Gastrocnemius medialis (tissue), 4 donors: ENCODE measurements at places on chromosomes 6 and 20.

DNA sequence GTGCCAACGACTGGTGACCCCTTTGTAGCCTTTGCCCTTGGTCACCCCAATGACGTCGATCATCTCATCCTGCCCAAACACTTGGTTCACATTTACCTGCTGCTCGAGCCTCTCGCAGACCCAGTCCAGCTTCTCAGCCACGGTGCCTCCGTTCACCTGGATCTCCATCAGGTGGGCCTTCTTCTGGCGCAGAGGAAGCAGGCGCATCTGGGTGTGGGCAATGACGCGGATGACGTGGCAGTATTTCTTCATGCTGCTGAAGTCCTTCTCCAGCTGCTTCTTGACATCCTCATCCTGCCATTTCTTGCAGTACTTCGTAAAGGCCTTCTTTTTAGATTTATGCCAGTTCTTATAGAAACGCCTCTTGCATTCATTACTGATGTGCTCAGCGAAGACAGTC lies 46.9 kb upstream of the SEC63 start:
- DNase-seq, result no peak

DNA sequence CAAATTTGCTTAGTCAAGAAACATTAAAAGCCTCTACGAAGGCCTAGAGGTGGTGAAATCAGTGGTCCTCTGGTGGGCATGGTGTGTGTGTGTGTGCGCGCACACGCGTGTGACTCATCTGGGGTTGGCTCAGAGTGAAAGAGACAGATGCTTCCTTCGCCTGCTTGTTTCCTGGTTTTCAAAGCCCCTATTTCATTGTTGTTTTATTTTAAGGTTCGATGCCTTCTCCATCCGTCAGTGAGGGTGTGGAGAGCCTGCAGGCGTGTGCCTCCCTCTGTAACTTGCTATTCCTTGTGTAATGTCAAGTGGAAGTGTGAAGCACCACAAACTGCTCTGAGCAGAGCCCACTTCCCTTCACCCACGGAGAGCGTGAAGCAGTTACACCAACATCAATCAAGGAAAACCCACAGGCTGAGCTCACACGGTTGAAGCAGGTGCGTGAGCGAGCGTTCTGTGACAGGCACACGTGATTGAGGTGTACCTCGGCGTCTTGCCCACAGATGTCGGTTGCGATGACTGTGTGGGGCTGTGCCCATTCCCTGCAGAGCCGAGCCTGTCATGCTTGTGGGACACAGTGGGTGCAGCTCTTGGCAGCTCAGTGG lies 233.9 kb downstream of the PRL start:
- DNase-seq, result no peak

- no peak for DNase-seq
Measured at GRCh38 chr6:5302220-5302946, 41.1 kb downstream of the FARS2 start.

DNA sequence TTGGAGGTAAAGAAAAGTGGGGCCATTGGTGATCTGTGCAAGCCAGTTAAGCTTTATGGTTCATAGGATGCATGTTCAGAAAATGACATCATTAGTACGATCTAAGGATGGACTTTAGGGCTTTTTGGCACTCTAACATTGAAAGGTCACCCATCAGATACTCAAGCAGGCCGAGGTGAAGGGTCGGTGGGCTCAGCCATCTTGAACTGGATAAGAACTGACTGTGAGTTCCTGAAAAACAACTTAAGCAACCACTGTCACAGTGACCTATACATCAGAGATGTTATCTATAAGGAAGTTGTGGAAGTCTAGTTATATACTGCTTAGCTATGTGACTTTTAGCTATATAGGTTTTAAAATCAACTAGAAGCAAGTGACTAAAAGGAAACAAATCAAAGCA lies 13.0 kb upstream of the ITCH start:
- no peak for DNase-seq

DNA sequence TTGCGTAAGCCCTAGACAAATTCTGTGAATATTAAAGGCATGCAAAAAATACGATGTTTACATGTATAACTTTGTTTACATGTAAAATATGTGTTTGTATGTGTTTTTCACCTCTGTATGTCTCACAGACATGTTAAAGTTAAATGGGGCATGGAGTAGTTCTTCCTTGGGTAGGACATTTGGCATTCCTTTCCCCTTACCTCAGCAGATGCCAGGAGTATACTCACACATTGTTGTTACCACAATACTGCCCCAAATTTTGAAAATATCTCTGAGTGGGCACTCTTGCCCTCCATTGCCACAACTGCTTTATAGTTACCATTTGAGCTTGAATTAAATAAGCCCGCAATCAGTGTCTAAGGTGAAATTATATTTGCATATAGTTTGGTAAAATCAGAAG lies 147.5 kb downstream of the MYO6 start:
- DNase-seq, result no peak

GRCh38 chr6:44549516-44549915 lies 162.0 kb downstream of the CDC5L start:
- DNase-seq, result no peak

GRCh38 chr6:37432916-37433656 lies at the start of gene CMTR1:
CMTR1 (plus strand) TSS chr6:37433221; CDS start chr6:37435630, 2,409 bp downstream.
- DNase-seq, result peak; percentile 89

DNA sequence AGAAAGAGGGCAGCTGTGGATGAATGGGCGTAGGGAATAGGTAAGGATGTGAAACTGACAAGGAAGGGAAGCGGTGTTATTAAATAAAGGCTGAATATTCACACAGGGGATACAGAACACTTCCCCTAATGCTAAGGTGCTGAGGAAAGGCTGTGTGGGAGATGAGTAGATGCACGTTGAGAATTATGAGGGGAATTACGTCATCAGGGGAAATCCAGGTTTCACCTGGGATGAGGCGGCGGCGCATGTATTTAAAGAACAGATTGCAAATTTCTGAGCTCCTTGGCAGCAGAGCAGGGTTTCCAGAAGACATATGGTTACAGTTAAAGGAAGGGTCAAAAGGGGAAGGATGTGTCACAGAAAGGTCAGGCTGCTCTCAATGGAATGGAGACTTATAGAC lies 28.7 kb upstream of the EDN1 start:
- no peak for DNase-seq

GRCh38 chr20:25037288-25038102 lies 20.4 kb downstream of the ACSS1 start:
- no peak for DNase-seq

GRCh38 chr6:169638915-169639314 lies 62.9 kb downstream of the WDR27 start:
- no peak for DNase-seq

GRCh38 chr6:3259491-3259958 lies 778 bp downstream of the PSMG4 start:
- peak; percentile 17 for DNase-seq

DNA sequence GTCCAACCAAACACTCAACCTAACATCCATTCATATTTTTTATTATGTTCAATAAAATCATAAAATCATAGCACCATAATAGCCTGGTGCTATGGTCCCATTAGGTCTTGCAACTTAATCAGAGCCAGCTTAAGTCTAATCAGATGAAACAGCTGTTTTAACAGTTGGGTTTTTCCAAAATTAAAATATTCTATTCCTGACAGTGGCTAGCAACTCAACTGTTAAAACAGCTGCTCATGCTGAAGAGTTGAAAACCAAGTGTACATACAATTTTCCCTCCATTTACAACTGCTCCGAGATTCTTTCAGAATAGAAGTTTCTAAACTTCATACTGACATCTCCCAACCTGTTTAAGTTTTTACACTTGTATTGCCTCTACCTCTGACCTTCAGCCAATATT lies 89.5 kb downstream of the UBE3D start:
- no peak for DNase-seq

- DNase-seq, result no peak
Measured at GRCh38 chr6:85459224-85459901, 9.5 kb downstream of the NT5E start.

DNA sequence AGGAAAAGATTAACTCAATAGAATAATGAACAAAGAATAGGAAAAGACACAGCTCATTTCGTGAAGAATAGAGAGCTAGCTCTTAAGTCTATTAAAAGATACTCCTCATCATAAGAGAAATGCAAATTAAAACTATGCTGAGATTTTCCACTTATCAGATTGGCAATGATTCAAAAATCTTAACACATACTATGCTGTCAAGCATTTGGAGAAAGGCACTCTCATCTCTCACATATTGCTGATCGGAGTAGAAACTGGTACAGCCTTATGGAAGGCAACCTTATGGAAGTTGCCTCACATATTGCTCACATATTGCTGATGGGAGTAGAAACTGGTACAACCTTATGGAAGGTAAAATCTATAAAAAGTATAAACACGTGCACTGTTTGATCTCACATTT lies 21.4 kb upstream of the PLAGL1 start:
- DNase-seq, result no peak

DNA sequence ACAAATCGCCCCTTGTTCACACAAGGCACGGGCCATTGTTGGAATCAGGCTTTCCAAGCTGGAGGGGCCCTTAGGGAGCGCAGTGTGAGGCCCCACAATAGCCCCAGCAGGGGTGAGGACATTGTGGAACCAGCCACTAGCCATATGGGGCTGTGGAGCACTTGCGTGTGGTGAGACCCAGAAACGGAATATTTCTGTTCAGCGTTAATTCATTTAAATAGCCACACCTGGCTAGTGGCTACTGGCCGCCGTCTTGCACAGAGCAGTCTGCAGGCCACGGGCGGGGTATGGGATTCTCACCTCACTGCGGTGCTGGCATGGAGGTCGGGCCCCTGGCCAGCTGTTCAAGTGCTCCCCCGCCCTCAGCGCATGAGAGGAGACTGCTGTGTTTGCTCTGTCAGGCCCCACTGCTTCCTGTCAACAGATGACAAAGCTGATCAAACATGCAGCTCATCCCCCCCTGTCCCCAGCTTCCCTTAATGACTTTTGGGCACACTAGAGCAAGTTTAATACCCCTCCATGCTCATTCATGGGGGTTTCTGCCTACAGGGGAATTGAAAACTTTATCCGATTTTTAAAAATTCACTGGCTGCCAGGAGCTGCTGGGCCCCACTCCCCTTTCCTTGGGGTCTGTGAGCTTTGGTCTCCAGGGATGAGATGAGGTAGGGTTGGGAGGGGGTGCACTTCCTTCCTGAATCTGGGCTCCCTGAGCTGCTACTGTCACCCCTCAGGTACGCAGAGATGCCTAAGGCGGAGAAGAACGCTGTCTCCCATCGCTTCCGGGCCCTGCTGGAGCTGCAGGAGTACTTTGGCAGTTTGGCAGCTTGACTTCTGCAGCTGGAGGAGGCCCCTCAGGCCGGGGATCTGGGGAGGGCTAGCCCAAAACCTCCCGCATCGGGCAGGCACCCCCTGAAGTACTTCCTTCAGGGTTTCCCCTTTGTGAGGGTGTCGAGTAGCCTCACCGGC lies 13.6 kb downstream of the ITPA start:
- DNase-seq, result peak; percentile 60

- DNase-seq, result no peak
Measured at GRCh38 chr20:6679086-6679485, 88.4 kb upstream of the BMP2 start.

DNA sequence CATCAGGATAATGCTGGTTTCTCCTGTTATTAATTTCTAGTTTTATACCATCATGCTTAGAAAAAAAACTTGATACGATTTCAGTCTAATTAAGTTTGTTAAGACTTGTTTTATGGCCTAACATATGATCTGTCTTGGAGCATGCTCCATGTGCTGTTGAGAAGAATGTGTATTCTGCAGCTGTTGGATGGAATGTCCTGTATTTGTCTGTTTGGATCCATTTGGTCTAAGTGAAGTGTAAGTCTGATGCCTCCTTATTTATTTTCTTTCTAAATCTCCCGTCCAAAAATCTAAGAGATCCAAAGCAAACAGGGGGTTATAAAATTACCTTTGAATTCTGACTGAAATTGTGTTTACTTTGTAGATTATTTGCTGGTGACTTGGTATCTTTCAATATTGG lies 30.0 kb upstream of the PRND start:
- DNase-seq, result no peak

GRCh38 chr20:4829514-4830215 lies 108.0 kb downstream of the PRND start:
- DNase-seq, result peak; percentile 38

- no peak for DNase-seq
Measured at GRCh38 chr20:13068336-13068735, 59.6 kb downstream of the SPTLC3 start.

GRCh38 chr6:102907181-102907580 lies 1513.7 kb downstream of the GRIK2 start:
- no peak for DNase-seq

GRCh38 chr6:135600931-135601330 lies 103.4 kb upstream of the AHI1 start:
- DNase-seq, result no peak

DNA sequence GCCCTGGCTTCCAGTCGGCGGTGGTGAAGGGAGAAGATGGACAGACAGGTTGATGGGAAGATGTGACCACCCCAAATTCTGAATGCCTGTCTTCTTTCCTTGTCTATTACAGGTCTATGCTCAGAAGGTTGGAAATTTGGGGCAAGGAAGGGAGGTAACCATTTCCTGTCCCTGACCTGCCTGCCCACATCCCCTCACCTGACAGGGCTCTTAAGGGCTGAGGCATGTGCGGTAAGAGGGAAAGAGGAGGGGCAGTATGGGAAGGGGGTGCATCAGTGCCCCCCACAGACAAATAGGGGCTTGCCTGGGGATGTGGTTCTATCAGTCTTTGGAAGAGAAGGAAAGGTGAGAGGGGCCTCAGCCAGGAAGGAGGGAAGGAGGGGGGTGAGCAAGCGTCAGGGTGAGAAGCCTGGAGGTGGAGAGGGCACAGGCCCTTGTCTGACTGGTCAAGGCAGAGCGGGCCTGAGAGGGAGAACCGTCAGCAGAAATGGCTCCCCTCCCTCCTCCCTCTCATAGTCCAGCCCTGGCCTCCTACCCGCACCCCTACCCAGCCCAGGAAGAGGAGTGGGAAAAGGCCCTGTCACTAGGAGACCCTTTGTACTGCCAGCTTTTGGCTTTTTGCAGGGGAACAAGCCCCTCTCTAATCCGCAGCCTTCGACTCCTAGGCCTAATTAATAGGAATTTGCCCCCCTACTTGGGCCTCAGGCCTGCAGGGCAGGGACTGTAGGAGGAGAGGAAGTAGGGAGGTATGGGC lies 104.4 kb upstream of the FOXP4 start:
- DNase-seq, result no peak
